ENCODE measurements at places on chromosomes 5 and 9.
A peak's percentile ranks its signal among the peaks of the same experiment; 100 is the strongest.

GRCh38 chr5:96957254-96958049 is 21.6 kb downstream of the LNPEP start:
- DNase-seq, result no peak

GRCh38 chr9:74443036-74443750 is 53.9 kb upstream of the RORB start:
- no peak for DNase-seq

GRCh38 chr5:40217553-40217952 is 462.2 kb upstream of the PTGER4 start:
- no peak for DNase-seq

- no peak for DNase-seq
Observed at GRCh38 chr9:26266146-26266793, 588.0 kb upstream of the TUSC1 start.

GRCh38 chr9:131708226-131709002 is 31.5 kb downstream of the RAPGEF1 start:
- DNase-seq, result peak; percentile 51

DNA sequence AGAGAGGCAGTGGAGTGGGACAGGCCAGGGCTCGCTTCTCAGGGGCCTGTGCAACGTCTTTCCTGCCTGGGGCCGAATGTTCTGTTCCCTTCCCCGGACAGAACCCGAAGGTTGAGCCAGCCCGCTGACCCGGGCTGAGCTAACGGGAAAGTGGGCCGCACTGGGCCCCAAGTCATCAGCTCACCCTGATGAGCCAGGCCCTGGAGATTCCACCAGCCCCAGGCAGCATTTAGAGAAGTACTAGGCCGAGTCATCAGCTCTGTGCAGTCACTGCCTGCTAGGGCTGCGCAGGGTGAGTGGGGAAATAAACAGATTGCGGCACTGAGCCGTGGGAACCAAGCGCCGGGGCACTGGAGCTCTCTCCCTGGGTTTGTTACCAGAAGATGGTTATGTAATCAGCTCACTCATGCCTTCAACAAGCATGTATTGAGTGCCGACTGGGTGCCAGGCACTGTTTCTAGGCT is 29.1 kb upstream of the DUSP1 start:
- no peak for DNase-seq

- DNase-seq, result no peak
Observed at GRCh38 chr5:66859526-66859925, 263.3 kb downstream of the MAST4 start.

- no peak for DNase-seq
Observed at GRCh38 chr9:94269264-94269663, 10.2 kb downstream of the ZNF169 start.

- DNase-seq, result no peak
Observed at GRCh38 chr5:10343486-10343885, 10.0 kb upstream of the MARCHF6 start.

DNA sequence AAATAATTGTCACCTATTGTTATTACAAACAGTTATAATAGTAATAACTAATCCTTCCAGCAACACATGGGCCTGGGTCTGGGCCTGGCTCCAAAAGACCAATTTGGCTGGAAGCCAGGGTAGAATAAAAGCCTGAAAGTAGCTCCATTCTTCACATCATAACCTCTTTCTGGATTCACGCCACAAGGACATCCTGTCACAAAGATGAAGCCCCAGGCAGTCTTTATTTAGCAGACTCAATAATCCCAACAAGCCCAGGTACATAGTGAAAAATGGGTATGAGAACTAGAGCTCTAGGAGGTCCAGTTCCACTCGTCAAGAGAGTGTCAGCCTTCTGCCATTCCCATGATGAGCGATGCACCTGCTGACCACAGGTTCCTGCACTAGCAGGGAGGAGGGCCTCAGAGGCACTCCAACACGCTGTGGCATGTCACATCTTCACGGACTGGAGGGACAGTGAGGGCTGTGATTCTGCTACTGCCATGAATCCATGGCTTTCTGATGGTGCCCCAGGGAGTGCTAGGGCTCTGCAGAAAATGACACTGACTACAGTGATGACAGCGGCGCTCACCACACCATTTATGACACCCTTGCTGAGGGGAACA is 124.9 kb downstream of the SPOCK1 start:
- peak; percentile 41 for DNase-seq

DNA sequence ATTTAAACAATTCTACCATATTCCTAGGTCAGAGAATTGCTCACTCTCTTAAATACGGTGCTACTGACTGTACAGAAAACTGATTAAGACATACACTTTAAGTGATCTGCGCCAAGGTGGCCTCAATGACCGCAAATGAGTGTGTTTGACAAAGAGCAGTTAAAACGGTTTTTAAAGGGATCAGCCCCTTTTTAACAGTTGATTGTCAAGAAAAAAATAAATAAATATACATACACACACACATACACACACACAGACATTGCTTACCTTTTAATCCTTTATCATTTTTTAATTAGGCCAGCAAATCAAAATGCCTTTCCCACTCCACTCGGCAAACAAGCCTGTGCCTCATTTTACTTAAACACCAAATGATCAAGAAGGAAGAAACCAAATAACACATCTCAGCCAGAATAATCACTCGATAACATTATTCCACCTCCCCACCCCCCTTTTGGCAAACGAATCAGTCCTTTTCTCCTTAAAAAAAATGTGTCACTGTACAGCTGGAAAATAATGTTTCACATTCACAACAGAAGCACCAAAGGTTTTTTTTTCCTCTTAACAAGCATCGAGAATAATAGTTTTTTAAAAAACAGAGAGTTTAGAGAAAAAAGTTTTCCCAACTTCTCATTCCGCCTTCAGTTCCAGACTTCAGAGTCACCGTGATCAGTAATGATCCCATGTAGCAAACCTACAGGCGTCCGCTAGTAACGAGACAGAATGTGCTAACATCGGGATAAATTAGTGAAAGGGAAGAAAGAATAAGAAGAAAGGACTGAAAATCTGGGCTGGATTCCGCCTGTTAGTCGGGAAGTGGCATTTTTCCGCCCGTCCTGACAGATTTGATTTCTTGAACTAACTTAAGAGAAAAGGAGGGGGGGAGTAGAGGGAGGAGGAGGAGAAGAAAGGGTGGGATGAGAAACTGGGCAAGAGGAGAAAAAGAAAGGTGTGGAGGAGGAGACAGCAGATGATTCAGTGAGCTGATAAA is at the start of gene ZNF608:
TSS of gene ZNF608 (minus strand) at position 712 of the 988 bp plus-strand sequence. CDS start 1,650 bp downstream, outside the sequence.
- DNase-seq, result no peak

DNA sequence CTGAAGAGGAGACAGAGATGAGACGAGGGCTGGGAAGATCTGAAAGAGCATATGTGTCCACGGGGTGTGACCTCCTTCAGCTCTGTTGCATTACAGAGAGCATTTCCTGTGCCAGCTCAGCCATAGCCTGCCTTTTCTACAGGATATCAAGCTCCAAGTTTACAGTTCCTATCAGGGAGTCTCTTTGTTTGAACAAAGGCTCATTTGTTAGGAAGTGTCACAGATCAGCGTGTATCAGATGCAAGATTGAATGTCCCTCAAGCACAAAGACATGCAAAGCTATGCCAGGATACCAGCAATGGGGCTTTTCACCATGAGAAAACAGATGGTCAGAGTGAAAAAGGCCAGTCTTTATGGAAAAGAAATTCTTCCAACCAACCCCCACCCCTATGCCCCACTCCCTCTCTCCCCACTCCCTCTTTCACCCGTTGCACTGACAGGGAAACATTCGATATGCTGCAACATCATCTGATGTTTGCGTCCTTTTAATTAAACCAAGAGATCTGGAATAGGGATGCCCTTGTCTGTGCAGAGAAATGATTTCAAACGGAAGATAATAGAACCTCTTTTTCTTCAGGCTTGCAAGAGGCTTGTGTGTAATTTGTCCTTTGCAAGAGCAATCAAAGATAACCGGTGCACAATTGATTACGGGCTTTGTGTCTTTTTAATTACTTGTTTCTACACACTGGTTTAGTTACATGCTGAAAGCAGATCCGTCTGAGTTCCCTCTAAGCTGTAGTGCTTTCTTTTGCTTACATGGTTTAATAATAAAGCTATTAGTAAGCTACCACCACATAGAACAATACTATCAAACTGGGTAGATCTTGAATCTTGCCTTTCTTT is 263.1 kb upstream of the RGMB start:
- DNase-seq, result peak; percentile 18

- DNase-seq, result no peak
Observed at GRCh38 chr5:35538198-35538931, 79.3 kb upstream of the SPEF2 start.

GRCh38 chr5:75668977-75669689 is 48.1 kb downstream of the POC5 start:
- DNase-seq, result peak; percentile 57

- no peak for DNase-seq
Observed at GRCh38 chr9:5393497-5393896, 44.2 kb downstream of the PLGRKT start.

DNA sequence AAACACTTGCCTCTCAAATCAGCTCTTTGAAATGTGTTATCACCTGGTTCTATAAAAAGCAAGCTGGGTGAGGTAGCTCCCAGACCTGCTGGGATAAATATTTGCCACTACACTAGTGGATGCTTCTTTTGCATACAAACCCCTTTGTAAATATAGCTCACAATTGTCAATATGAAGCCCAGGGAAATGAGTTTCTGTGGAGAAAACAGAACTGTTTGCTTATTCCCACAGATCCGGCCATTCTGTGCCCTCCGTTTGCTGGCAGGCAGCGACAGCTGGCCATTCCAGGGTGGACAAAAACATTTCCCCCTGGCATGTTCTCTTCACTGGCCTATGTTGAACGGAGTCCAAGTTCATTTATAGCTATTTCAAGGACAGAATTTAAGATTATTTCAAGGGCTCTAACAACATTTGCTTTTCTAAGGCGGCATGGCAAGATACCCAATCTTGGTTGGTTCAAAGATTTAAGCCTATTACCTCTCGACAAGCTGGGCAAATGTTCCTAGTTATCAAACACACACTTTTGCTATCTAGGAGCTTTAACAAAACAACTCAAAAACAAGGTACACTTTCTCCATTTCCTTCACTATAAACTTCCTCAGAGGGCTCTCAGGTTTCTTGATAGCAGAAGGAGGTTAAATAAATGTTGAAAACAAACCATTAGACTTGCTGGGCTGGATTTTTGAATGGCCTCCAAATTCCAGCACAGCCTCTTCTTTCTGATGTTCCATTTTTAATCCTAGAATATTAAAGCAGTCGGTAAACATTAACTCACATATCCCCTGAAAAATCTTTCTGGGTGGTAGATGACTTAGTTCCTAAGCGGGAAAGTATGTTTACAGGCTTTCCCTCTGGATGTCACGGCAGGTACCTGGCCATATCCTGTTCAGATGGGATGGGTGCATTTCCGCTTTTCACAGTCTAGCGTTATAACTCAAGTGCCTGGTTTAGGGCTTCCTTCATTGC is 332.3 kb downstream of the PLK2 start:
- no peak for DNase-seq

- DNase-seq, result no peak
Observed at GRCh38 chr5:56749842-56750241, 65.5 kb upstream of the MAP3K1 start.

DNA sequence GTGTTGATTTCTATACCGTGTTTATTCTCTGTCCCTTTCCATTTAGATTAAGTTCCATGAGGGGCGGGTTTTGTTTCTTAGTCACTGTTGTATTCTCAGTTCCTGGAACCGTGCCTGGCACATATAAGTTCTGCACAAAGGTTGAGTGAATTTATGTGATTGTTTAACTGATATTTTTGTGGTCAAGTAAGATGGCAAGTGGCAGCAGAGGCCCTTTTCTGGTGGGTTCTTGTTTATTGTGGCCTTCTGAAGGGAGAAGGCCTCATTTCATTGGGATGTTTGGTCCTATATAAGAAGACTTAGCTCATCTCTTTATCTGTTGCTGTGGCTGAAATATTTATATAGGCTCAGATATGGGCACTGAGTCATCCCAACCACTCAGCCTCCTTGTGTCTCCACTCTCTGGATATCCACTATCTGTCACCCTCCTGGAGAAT is 262.5 kb downstream of the PSAT1 start:
- DNase-seq, result no peak

DNA sequence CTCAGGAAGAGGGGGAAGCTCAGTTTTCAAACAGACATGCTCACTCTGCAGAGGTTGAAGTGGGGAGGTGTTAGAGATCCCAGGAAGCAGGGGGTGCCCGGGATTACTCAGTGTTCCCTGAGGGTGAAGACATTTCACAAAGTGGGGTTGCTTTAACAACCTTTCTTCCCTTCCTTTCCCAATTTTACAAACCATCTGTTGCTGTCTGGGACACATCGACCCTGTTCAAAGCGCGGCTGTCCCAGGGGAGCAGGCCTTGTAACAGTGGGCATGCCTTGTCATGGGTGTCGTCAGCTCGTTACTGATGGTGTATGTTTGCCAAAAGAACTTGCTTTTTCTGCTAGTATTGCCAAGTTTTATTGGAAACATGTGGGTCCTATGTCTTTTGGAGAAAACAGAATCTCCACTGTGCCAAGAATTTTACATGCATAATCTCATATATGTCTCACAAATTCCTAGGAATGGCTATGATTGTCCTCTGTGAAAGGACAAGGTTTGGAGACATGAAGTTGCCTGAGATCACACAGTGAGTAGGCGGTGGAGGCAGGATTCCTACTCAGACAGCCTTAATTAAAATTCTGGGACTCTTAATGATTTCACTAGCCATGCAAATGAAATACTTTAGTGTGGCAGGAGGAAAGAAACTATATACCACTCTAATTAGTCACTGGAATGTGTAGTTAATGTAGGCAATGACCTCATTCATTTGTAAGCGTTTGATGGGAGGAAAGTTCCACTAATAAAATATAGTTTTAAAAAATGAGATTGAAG is 198.9 kb downstream of the NXNL2 start:
- DNase-seq, result no peak

- DNase-seq, result no peak
Observed at GRCh38 chr5:154324033-154324432, 121.8 kb upstream of the SAP30L start.

DNA sequence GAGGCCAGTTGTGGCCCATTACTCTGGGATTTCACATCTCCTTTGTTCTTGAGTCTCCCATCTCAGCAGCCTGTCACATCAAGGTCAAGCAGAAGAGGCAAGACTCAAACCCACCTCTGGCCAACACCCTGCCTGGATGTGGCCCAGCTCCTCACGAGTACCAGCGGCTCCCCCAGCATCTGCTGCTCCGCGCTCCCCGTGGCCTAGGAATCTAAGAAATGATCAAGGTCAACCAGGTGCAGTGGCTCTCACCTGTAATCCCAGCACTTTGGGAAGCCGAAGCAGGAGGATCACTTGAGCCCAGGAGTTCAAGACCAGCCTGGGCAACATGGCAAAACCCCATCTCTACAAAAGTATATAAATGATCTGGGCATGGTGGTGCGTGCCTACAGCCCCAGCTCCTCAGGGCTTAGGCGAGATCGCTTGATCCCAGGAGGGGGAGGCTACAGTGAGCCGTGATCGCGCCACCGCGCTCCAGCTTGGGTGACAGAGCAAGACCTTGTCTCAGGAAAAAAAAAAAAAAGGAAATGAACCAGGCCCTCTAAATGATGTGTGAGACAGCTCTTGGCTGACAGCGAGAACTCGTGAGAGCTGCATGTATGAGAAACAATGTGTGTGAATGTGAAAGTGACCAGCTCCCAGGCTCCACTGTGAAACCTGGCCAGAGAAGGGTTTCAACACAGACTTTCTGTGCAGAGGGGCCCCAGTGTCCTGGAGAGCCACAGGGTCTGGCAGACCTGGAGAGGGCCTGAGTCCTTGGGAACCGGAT is 61.6 kb upstream of the ANGPTL2 start:
- no peak for DNase-seq
